CD4-positive, alpha-beta T cell treated with Interleukin-17A for 4 hours (primary cell): ENCODE measurements at places on chromosomes 2 and 18.

DNA sequence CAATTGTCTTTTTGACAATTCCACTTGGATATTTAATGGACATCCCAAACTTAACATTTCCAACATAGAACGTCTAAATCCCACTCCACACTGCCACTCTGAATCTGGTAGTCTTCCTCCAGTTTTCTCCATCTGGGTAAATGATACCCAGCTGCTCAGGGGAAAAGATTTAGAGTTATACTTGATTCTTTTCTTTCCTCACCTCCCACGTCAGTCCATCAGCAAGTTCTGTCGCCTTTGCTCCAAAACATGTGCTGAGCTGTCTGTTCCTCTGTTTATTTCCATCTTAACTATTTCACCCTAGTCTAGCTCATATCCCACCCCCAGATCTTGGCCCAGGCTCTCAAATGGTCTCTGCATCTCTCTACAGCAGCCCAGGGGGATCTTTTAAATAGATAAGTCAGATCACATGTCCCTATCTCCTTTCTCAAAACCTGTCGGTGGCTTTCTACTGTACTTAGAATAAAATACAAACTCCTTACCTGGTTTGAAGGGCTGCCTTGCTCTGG lies 43.4 kb upstream of the GMCL1 start:
- DNase-seq, result no peak

DNA sequence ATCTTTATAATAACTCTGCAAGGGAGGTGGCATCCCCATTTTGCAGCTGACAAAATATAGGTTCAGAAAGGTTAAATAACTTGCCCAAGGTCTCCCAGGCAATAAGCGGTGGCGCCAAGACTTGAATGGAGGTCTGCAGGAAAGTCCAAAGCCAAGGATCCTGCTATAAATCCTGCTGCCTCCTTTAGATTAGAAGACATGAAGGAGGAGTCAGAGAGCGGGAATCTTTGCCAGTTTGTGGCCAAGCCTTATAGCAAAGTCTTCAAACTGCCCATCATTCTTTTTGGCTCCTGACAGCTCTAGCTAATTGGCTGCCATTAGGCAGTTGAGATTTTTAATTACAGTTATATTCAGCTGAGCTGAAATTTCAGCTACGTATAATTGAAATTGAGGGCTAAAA lies 114.3 kb downstream of the C1D start:
- no peak for DNase-seq

DNA sequence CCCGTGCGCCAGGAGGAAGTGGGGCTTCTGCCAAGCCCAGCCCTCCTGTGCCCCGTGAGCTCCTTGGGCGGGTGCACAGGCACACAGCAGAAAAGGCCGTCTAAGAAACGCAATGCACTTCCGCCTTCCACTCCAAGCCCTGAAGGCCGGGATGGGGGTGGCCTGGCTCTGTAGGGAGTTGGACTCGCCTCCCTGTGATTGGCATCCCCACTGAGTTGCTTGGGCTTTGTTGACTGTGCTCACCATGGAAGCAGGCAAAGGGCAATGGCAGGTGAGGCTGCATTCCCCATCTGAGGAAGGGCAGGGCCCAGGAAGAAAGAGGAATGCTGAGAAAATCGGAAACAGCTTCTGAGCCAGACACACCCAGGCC lies 66.8 kb downstream of the CRACDL start:
- no peak for DNase-seq

DNA sequence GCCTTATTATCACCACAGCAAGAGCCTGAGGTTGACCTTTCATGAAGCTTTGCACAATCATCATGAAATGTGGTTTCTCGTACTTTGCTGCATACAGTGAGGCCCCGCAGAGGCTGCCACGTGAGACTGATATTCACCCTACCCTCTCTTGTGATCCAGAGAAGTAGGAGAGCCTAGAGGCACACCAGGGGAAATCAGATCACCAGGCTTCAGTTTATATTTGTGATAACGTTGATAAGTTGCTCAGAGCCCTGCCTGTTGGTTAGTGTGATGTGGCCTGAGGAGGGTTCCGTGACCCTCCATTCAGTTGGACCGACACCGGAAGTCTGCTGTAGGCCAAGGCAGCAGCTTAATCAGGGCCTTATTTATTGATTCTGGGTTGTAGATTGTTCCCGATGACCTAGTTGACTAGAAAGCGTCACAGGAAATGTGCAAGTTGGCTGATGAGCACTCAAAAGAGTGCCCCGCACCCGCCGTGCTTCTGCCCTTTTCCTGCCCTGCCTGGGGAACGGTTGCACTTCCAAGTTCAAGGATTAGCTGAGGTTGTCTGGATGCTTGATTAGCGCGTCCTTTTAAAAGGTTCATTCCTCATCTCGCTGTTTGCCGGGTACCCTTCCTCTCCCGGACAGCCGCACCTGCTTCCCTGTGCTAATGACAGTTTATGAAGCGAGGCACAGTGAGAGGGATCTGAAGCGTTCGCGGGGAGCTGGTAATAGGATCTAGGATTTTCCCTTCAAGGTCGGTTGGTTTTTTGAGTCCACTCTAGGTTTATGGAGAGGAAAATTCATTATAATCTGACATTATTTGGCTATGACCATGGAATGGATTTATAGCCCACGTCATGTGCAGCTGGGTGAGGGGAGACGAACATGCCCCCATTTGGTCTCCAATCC lies 146.4 kb downstream of the SH3RF3 start:
- no peak for DNase-seq

DNA sequence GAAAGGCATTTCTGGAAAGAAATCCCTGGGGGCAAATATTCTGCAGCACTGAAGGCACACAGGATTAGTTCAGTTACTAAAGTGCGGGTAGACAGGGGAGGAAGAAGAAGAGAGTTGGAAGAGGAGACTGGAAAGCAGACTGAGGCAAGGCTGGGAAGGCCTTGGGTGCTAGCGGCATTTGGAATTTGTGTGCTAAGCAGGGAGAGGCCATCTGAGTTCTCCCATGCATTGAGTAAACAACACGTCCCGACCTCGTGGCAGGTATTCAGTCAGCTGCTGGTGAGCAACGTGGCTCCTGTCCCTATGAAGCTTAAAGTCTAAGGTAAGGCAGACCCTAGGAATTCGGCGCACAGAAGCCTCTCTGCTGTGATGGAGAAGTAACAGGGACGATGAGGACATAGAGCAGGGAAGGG lies 30.7 kb downstream of the ATP8B1 start:
- no peak for DNase-seq

- DNase-seq, result no peak
Observed at GRCh38 chr18:71242981-71243380, 954.1 kb downstream of the SOCS6 start.

GRCh38 chr2:203237346-203238238 lies 1.2 kb upstream of the CYP20A1 start:
- no peak for DNase-seq

- DNase-seq, result no peak
Observed at GRCh38 chr18:50472941-50473340, 86.9 kb upstream of the MAPK4 start.

DNA sequence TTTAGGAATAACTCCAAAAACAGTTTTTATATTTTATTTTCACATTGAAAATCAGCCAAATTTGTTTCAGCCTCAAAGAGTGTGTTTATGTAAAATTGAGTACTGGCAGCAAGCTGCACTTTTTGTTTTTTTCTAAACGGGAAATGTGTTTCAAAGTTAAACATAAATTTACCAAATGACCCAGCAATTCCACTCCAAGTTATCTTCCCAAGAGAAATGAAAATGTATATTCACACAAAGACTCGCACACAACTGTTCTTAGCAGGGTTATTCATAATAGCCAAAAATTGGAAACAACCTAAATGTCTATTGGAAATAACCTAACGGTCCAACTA lies 9.3 kb downstream of the ALPK2 start:
- DNase-seq, result no peak
